AG04449 (cell line): ENCODE measurements at places on chromosomes 4 and X.
A peak's percentile ranks its signal among the peaks of the same experiment; 100 is the strongest.

DNA sequence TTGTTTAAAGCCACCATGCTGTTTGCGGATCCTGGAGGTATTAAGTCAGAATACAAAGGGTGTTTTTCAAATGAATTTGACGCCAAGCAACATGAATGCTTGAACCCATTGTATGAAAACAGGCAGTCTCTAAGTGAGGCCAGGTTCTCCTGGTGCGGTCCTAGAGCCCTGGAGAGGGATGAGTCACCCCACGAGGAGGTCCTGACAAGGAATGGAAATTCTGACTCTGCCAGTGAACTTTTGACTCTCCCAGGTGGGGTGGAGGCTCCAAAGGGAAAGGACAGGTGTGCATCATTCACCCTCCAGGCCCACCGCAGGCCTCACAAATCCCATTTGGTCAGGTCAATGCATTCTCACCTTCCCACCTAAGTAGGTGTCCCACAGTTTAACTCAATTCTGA, 1.5 kb downstream of the TRIM2 start:
- no peak for DNase-seq

DNA sequence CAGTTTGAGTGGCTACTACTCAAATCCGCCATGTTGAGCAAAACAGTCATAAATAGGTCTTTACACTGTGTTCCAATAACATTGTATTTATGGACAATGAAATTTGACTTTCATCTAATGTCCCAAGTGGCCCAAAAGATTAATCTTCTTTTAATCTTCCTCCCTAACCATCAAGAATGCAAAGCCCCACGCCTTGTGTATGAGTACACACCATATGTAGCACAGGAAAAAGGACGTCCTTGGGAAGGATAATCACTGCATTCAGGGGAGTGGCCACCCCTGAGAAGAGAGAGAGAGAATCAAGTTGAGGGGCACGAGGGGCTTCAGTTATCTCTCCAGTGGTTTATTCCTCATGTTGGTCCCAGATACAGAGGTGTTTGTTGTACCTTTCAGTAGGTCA, 33.1 kb downstream of the RBM47 start:
- no peak for DNase-seq

- no peak for DNase-seq
These were observed 119.9 kb downstream of the FBXW7 start for GRCh38 chr4:152415980-152416379.

GRCh38 chr4:159283696-159284095, 180.8 kb downstream of the RAPGEF2 start:
- peak; percentile 73 for DNase-seq

- DNase-seq: no peak
These were observed 111.7 kb downstream of the AMER1 start for GRCh38 chrX:64093761-64094160.

GRCh38 chrX:150548684-150549083, 19.7 kb upstream of the MTM1 start:
- DNase-seq: no peak

DNA sequence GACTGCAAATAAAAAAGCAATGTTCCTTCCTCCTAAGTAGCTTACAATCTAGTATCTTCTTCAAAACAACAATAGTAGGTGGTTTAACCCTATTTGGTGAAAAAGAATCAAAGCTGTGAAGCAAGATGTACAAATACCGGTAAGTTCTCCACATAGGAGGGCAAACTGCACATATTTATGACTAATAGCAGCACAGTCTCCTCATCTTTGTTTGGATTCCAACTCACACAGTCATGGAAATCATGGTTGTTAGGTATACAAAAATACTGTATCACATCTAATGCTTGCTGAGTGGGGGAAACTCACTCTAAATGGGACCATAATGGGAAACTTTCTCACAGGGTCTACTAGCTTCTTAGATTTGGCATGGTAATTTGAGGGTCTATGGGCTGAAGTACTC, 597.2 kb downstream of the INPP4B start:
- peak; percentile 56 for DNase-seq

- DNase-seq: no peak
These were observed 30.1 kb downstream of the HPF1 start for GRCh38 chr4:169727616-169728015.

- no peak for DNase-seq
These were observed 40.1 kb downstream of the ARHGEF9 start for GRCh38 chrX:63744850-63745394.

DNA sequence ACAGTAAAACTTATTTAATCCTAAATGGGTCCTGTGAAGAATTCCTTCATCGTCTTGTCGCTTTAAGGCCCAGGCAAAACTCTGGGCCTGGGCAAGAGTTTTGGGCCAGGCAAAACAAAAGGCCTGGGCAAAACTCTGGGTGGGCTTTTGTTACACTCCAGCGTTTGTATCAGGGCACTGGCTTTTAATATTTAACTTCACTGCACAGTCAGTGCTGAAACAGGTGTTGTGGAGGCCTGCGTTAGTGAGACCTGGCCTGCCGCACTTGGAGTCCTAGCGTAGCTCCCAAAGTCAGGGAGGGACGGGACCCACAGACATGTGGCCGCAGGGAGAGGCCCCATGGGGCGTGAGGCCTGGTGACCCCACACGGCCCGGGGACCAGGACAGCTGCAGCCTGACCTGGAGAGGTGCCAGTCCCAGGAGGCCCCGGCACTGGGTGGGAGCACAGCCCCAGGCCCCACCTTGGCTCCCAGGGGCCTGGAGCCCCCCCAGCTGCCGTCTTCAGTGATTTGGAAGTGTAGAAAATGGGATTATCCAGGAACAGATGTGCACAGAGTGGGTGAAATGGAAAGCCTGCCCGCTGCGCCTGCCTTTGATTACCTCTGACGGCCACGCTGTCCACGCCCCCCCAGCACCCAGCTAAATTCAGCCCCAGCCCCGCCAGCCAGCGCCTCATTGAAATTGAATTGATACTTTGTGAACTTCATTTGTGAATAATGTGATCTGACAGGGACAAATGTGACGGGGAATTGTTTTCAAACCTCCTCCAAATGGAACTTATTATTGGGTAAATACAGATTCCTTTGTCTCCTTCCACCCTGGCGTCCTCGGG, 132.9 kb upstream of the NKX1-1 start:
- DNase-seq: no peak

DNA sequence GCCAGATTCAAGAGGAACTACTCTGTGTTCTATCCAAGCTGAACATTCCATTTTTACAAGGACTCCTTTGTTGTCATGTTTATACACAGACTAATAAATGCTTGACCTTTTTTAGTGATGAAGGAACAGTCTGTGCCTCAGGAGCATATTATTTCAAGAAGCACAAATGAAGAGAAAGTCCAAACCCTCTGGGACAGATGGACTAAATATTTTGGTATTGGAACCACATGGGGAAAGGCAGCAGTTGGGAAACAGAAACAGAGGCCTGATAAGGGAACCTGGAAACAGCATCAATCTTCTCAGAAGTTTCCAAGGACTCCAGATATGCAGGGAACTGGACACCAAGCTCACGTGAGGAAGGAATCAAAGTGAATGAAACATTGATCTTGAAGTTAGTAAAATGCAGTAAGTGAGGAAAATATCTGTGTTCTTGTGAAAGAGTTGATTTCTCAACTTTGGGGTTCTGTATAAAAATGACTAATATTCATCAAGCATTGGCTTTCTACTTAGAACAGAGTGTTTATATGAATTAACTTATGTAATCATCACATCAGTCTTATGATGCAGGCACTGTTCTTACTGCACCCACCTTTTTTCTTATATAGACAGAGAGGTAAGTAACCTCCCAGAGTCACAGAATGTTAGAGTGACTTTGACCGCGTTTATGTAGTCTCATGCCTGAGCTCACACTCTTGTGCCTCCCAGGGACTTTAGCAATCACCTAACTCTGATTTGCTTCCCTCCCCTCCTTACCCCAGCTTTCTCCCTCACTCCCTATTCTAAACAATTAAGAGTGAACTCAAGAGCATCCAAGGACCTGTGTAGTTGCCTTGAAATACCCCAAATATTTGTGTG, 148.9 kb upstream of the JADE1 start:
- DNase-seq: no peak

- peak; percentile 68 for DNase-seq
These were observed 12.4 kb upstream of the VEGFC start for GRCh38 chr4:176805155-176805554.

DNA sequence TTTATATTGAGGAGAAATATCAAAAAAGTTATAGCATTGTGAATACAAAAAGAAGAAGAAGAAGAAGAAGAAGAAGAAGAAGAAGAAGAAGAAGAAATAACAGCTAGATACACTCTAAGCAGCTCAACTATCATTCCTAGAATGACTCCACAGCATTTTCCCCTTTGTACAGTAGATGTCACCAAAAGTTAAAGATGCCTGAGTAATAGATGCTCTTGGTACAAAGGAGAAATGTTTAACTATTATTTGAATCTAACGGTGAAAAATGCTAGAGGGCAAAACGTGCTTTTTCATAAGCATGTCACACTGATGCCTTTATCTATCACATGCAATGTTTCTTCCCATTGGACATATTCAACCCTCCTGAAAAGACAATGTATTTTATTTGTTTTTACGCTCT, 178.4 kb upstream of the GPRIN3 start:
- no peak for DNase-seq

- DNase-seq: no peak
These were observed 192.2 kb upstream of the TLL1 start for GRCh38 chr4:165680821-165681220.

DNA sequence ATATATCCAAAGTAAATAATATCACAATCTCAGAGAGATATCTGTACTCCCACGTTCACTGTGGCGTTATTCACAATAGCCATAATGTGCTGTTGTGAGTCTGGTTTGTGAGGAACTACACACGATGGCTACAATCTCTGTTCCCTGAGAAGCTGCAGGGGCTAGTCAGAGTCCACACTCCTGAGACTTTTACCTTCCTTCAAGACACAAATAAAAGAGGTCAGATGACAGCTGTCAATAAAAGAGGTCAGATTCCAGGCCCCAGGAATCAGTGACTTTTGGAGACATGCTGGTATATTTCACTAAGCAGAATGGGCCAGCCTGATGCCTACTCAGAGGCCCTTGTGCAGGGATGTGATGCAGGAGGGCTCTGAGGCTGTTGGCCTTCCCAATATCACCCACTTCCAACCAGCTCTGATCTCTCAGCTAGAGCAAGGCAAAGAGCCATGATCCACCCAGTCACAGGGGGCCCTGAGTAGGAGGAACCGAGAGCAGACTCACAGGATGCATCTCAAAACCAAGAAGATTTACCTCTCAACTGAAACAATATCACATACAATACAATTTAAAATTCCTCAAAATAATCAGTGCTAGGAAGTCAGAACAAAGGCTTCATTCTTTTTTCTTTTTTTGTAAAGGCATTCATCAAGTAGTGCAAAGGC, 13.8 kb downstream of the FRYL start:
- DNase-seq: no peak

GRCh38 chrX:99137488-99137887, 1272.6 kb downstream of the PCDH19 start:
- no peak for DNase-seq

DNA sequence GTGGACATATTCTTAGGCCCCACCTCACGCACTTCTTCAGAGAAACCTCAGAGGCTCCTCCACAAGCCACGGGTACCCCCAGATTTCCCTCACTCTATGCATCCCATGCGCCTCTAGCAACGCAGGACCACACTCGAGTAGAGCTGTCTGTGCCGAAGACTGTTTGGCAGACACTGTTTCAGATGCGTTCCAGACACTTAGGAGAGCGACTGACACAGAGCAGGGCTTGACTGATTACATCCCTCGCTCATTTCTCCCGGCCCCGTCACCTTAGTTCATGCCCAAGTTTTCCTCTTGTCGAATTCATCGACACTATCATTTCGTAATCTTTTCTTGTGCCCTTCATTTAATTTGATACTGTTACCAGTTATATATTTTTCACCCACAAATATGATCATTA, 15.0 kb downstream of the SORBS2 start:
- no peak for DNase-seq

GRCh38 chrX:124373348-124373747, 27.0 kb downstream of the SH2D1A start:
- DNase-seq: no peak

DNA sequence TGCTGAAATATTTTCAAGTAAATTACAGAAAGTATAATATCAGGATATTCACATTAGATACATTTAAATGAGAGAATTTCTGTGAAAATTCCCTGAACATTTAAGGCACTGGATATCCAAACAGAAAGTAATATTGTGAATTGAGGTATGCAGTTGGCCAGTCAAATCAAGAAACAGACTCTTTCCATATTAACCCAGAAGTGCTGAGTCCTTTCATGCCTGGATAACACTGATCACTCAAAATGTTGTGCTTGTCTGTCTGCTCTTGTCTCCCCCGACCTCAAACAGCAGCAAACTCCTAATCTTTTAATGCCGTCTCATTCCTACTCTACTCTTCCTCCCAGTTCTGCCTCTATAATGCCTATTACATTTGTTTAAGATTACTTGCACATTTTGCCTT, 51.2 kb downstream of the TBC1D9 start:
- no peak for DNase-seq
